ENCODE measurements at places on chromosomes 5 and 9.

DNA sequence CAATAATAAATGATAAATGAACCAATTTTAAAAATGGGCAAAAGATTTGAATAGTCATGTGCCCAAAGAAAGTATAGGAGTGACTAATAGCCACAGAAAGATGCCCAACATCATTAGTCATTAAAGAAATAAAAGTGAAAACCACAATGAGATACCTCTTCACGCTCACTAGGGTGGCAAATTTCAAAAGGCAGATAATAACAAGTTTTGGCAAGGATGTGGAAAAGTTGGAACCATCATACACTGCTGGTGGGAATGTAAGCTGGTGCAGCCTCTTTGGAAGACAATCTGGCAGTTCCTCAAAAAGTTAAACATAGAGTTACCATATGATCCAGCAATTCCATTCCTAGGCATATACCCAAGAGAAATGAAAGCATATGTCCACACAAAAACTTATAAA, 1819.8 kb downstream of the MAT2B start:
- DNase-seq: no peak

DNA sequence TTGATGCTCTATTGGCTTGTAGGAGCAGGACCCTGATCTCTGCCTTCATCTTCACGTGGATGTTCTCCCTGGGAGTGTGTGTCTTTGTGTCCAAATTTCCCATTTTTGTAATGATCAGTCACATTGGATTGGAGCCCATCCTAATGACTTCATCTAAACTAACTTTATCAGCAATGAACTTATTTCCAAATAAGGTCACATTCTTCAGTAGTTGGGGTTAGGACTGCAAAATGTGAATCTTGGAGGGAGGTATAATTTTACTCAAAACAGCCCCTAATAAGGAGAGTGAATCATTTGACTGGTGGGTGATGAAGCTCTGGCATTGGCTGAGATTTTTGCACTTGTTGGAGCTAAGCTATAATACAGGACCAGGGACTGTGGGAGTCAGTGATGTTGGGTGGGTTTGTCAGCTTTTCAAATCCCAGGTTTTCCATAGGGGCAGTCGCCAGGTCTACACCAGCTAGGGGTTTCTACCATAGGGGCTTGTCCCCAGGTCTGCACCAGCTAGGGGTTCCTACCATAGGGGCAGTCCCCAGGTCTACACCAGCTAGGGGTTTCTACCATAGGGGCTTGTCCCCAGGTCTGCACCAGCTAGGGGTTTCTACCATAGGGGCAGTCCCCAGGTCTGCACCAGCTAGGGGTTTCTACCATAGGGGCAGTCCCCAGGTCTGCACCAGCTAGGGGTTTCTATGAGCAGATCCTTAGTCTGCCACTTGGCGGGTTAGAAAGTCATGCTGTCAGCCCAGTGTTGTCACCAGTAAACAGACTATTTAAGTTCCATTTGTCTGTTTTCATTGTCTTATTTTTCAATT, 382.6 kb upstream of the DAP start:
- DNase-seq: no peak

DNA sequence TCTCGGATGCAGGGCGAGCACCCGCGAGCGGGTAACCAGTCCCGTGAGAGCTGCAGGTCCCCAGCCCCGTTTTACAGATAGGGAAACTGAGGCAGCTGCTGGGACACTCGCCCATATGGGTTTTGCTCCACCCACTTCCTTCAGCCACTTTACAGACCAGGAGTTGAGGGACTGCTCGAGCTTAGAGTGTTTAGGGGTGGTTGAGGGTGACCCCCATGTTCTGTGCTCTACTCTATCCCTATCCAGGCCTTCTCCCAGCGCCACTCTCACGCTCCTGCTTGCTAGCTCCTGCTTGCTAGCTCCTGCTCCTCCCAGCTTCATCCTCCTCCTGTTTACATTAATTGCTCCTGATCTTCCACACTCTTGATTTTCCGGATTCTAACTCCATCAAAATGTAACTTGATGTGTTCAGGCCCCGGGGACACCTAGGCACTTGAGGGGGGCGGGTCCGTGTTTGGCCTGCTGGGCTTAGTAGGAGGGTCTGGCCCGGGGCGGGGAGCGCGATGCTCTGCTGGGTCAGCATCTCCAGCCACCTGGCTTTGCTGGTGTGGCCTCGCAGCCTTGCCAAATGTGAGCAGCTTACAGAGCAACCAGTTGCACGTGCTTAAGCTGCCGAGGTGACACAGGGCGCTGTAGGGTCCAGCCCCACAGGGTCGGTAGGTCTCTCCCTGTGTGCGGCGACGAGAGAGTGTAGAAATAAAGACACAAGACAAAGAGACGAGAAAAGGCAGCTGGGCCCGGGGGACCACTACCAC, 1.5 kb upstream of the PTGES2 start:
- DNase-seq: no peak

DNA sequence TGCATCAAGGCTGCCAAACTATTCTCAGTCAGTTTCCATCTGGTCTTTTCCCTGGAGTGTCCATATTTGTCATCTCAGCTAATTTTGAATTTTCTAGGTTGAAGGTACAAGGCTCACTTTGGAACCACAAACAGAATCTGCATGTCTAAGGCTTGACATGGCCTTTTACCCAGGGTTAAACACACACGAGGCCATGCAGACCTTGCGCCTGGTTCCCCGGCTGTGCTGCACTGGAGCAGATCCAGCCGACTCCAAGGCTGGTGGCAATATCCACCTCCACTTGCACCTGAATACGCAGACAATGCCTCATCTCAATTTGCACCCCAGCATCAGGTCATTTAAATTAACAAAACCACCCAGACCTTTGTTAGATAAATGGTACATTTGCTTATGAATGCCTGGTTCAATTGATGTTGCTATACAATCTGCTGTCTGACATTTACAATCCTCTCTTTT, 276.2 kb downstream of the HSPA4 start:
- no peak for DNase-seq

DNA sequence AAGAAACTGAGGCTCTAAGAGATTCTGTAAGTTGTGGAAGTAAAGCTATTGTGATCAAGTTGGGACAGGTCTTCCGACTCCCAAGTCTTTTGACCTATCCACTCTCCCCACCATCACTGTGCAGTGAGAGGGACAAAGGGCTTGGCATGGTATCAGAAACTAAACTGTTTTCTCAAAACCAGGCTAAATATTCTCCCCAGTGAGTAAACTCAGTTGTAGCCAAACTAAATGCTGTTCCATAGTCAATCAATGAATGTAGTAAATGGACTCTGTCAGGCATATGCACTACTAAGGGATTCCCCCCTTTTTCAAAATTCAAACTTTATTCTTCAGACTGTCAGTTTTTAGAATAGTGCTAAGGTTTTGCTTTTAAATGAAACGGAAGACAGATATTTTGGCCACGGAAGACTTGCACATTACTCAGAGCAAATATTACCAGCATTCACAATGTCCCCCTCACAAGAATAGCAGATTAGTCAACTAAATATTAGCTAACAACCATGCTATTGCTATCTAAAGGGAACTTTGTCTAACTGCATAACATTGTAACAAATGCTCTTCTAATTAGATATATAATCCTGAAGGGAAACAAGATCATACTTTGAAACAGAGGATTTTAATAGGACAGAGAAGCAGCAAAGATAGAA, 7.1 kb downstream of the PRKAA1 start:
- no peak for DNase-seq

DNA sequence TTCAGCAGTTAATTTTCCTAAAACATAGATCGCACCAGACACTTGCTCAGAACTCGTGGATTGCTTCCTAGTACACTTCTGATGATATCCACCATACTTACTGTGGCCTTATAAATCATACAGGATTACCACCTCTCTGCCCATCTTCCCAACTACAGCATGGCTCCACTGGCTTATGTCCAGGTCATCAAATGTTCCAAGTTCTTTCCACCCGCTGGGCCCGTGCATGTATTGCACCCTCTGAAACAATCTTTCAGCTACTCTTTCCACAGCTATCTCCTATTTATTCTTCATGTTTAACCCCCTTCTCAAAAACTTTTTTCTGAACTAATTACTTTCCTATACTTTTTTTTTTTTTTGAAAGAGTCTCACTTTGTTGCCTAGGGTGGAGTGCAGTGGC, 18.5 kb downstream of the FBXW2 start:
- DNase-seq: no peak

DNA sequence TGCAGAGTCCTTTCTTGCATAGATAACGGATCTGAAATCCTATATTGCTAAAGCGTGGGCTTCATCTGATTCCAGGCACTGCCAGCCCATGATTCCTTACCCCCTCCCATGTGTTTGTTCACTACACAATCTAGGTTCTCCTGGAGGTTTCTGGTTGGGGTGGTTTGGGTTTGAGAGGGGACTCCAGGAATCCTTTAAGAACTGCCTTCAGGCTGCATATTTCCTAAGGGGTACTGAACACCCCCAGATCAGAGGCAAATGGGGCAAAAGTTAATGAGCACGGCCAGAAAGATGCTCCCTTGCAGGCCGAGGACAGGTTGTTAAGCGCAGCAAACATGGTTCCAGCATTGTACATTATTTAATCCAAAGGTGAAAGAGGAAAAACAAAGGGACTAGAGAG, 9.9 kb downstream of the NR2F1 start:
- DNase-seq: no peak

- DNase-seq: no peak
These were observed 20.4 kb downstream of the BDP1 start for GRCh38 chr5:71475788-71476384.

- no peak for DNase-seq
These were observed 25.7 kb downstream of the SLC1A1 start for GRCh38 chr9:4515958-4516375.

- DNase-seq: no peak
These were observed 325.5 kb upstream of the PTGER4 start for GRCh38 chr5:40354171-40354570.

DNA sequence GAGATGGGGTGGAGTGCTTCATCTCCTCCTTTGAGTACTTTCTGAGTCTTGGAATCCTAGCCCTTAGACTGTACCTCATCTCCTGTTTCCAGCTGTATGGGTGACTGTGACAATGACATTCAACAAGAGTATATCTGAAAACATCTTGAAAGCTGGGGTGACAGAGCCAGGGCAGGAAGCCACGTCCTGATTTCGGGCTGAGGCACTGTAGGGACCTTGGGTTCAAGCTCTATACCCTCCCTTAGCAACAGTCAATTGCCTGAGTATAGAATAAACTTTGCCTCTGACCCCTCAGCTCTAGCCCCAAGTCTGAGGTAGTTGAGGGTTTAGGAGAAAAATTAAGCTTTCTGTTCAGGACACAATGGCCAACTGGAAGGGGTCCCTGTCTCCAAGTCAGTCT, 6.3 kb downstream of the FOXE1 start:
- DNase-seq: no peak

DNA sequence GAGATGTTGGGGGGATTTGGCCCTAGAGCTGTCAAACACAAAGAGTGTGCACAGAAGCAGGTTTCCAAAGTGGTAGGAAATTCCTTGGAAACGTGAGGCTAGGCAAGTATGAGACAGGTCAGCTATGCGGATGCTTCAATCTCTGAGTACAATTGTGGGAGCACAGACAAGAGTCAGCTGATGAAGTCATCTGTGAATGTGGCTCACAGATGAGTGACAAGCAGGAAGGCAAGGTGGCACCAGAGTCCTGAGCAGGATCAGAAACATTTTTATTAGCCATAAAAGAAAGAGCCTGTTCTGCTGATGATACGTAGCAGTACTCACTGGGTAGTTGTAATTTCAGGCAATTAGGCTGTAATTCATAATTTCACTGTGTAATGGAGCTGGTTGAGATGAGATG, 117.0 kb downstream of the DCP2 start:
- DNase-seq: no peak

DNA sequence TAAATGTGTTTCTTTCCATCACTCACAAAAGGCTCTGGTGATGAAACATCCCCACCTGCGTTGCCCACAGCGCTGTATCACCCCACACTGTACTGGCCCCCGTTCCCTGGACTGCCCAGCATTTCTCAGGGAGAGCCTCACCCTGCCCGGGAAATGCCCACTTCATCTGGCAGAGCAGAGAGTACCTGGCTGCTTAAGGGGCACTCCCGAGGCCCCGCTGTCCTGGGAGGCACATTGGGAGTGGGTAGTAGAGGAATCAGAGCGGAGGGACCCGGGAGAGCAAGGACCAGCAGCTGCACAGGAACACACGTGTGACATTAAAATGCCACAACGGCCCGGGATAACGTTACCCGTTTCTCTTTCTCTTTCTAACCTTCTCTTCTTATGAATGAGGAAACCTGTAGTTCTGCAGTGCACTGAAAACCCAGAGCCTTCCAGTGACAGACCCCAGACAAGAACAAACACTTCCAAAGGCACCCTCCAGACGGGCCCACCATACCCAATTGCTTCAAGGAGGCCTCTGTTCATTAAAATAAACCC, 110.0 kb downstream of the ROR2 start:
- no peak for DNase-seq

DNA sequence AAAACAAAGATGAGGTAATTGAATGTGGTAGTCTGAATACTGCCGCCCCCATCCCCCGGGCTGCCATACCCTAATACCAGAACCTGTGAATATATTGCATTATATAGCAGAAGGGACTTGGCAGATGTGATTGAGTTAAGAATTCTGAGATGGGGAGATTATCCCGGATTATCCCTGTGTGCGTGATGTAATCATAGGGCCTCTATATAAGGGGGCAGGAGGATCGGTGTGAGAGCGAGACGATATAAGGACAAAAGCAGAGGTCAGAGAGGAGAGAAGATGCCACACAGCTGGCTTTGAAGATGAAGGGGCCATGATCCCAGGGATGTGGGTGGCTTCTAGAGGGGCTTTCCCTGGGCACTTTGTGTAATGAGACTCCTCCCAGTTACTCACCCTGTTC, 101.7 kb upstream of the TLE1 start:
- no peak for DNase-seq

- no peak for DNase-seq
These were observed 16.0 kb downstream of the PCDHB15 start for GRCh38 chr5:141261238-141261546.

DNA sequence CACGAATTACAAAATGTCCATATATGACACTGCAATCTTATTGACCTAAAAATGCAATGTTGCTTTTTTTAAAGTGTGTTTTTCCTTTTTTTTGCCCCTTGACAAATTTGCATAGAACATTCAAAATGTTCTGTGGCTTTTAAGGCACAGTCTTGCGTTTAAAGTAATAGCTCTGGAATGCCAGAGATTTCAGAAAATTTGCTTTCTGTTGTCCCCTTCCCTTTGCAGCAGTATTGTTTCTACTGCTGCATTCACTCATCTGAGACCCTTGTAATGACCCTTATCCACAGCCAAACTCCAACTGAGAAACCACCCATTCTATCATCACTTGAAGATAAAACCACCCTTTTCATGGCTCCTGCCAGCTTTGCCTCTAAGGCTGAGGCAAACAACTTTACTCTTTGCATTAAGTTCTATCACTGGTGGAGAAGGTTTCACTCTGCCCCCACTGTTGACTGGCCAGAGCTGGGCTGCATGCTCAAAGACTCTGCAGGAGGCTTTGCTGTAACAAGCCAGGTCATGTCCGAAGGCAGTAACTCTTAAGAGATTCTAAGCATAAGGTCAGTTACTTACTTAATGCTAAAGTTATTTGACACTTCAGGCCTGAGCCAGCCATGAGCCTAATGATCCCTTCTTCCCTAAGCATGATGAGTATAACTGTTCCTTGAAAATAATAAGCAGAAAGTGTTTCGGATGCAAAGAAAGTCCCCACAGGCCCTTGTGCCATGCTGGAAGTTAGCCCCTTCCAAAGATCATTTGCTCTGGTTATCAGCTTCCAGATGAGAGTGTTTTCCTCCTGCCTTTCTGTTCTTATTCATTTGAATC, 101.9 kb downstream of the CD180 start:
- no peak for DNase-seq

Measured in activated T-helper 1 cell treated with Interleukin-2 at 50 U/mL for 16 hours (primary cell).